Breast epithelium (tissue), 4 donors: ENCODE measurements at places on chromosomes 13 and 19. TPM values are rescaled to one million over a fixed set of nuclear protein-coding genes. Genes with fewer than 3 reads are reported as not detected.

DNA sequence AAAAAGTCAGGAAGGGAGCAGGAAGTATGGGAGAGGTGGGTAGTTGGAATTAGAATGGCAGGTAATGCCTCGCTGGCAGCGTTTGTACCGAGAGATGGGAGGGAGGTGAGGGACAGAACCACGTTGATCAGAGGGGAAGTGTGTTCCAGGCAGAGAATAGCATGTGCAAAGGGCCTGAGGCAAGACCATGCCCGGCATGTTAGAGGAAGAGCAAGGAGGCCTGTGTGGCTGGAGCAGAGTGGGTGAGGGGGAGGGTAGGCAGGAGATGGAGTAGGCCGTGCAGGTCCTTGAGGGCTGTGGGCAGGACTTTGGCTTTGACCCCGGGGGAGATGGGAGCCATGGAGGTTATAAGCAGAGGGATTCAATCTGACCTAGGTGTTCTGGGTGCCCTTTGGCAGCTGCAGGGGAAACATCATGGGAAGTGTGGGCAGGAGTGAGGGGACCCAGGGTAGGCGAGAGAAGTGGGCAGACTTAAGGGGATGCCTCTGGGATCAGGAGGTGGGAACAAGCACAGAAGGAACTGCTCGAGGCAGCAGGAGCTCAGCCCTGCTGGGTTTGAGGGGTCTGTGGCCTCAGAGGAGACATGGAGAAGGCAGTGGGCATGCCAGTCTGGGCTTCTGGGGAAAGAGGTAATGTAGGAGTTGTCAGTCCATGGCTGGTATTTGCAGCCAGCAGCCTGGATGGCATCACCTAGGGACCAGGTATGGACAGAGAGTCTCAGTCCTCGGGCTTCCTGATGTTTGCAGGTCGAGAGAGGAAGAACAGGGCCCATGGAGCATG, 48.8 kb downstream of the CD320 start:
- H3K27me3 ChIP-seq = no peaks in the 10 kb centered on the region
- H3K4me1 ChIP-seq = no peaks in the 10 kb centered on the region

- H3K36me3 ChIP-seq = no peaks in the 10 kb centered on the region
- DNase-seq = no peak
- H3K4me1 ChIP-seq = no peaks in the 10 kb centered on the region
- H3K4me3 ChIP-seq = no peak overlapping the region
These were observed 197.7 kb downstream of the ZNF737 start for GRCh38 chr19:20367811-20368294.

DNA sequence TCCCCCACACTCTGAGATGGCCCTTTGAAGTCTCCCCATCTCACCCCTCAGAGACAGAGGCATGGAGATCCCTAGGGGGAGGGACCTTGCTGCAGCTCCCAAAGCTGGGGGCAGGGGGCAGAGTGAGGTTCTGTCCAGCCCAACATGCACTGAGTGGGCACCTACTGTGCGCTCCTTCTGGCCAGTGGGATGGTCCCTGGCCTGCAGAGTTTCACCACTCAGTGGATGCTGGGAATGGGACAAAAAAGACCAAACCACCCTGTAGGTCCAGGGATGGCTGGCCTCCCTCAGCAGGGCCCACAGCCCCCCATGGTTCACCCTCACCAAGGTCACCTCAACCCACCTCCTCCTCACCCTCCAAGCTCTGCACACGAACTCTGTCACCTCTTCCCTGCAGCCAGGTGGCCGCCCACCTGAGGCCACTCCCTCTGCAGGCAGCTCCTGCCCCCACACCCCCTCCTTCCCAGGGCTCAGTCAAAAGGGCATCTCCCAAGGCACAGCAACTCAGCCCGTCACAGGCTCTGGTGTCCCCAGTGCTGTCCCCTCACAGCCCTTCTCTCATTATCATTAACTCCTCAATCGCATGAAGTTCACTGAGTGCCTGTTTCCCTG, 16.1 kb downstream of the CEACAM21 start:
- H3K4me3 ChIP-seq = no peak overlapping the region
- no peaks in the 10 kb centered on the region for H3K4me1 ChIP-seq
- H3K27me3 ChIP-seq = peaks cover 30% of the 10 kb centered on the region
- no peak for DNase-seq
- no peak overlapping the region for H3K27ac ChIP-seq

- no peak overlapping the region for H3K4me3 ChIP-seq
- no peak for DNase-seq
- no peak overlapping the region for H3K27ac ChIP-seq
- H3K36me3 ChIP-seq = no peaks in the 10 kb centered on the region
- H3K27me3 ChIP-seq = no peaks in the 10 kb centered on the region
These were observed 14.9 kb upstream of the FEM1A start for GRCh38 chr19:4776436-4777211.

Gene CALR3
- not detected for total RNA-seq

Gene COX6B2
- total RNA-seq = not detected

Gene SLC10A2
- total RNA-seq = not detected
